ENCODE measurements at places on chromosomes 3 and 15. TPM values are rescaled to one million over a fixed set of nuclear protein-coding genes. Genes with fewer than 3 reads are reported as not detected.

The C2CD4B gene
- total RNA-seq = not detected

The IQCH gene
- 4.2 TPM for total RNA-seq

The MYD88 gene
- 13.1 TPM for total RNA-seq

The ARPP21 gene
- total RNA-seq = not detected

The TNK2 gene
- 5.5 TPM for total RNA-seq

The RETNLB gene
- not detected for total RNA-seq

The CMTM7 gene
- total RNA-seq = 7.6 TPM

The CPB1 gene
- total RNA-seq = 0.54 TPM

The SCAMP5 gene
- 6.3 TPM for total RNA-seq
